Right forelimb (tissue), 1 donor: ENCODE measurements at places on chromosomes 6 and 20.
A peak's percentile ranks its signal among the peaks of the same experiment; 100 is the strongest.

- DNase-seq: no peak
Measured at GRCh38 chr20:18359854-18360253, 71.5 kb downstream of the ZNF133 start.

DNA sequence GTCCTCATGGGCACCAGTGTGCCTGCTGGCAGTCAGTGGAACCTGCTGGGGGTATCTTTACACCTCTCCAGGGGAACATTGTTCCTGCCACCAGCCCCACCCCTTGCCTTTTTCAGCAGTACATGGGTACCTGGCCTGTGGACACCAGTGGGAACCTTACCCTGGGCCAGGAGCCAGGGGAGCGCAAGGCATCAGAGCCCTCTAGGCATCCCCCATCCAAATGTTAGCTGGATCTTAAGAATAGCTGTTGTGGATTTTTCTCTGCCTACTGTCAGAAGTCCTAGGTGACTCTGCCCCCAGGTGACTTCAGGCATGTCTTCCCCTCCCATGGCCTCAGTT lies 38.8 kb upstream of the ID1 start:
- DNase-seq: no peak

DNA sequence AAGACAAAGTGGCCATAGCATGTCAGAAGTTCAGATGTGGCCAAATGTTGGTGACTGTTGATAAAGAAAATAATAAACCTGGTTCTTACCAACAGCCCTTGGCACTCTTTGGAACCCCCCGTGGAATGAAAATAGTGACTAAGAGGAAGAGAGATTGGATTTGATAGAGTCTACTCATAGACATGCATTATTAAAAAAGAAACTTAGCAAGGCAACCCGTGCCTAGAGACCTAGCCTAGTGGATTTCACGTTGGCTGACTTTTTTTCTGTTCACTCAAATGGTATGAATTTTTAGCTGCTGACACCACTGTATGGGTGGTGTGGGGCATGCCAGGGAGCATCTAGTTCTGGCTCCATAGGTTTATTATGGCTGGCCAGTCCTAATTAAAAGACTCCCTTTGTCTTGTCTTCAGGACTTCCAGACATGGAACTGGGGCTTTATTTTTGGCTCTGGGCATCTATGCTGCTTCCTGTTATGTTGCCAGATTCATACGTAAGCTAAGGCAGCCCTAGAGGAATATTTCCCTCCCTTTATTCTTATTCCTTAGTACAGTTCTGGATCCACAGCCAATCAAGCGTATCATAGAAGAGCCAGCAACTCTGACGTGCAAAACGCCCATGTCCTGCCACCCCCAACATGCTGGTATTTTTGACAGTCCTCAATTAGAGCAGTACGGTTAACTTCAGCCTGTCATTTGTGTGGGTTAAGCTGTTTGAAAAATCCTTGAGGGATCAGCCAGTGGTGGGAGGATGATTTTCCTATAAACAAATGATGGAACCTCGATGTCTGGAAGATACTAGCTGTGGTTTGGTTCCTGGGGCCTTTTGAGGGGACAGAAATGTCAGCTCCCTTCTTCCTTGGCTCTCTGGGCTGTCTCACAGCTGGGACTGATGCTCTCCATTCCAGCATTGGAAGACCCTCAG lies 127.5 kb downstream of the ISM1 start:
- DNase-seq: no peak

GRCh38 chr20:15643713-15644112 lies 929.5 kb downstream of the KIF16B start:
- DNase-seq: no peak

DNA sequence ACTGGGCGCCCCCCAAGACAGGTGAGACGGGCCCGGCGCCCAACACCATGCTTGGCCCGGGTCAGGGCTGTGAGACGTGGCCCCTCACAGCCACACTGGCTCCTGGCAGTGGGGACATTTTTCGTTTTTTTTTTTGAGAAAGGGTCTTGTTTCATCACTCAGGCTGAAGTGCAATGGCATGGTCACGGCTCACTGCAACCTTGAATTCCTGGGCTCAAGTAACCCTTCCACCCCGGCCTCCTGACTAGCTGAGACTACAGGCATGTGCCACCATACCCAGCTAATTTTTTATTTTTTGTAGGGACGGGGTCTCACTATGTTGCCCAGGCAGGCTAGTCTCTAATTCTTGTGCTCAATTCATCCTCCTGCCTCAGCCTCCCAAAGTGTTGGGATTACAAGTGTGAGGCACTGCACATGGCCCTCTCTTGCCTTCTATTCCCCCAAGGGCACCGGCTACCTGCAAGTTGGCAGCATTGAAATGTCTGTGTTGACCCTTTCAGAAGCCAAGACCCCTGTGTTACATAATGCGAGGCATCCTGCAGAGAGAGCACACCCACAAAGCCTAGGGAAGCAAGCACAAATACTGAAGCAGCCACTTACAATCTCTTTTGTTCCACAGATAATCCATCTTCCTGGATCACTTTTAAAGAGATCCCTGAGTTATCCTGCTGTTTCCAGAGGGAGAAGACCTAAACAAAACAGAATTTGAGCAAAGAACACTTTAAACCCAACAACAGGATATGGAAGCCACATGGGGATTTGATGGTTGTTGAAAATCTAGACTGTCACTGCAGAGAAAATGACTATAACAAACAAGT lies 57.5 kb upstream of the SLC4A11 start:
- no peak for DNase-seq

GRCh38 chr6:12075067-12075563 lies 63.0 kb downstream of the HIVEP1 start:
- no peak for DNase-seq

DNA sequence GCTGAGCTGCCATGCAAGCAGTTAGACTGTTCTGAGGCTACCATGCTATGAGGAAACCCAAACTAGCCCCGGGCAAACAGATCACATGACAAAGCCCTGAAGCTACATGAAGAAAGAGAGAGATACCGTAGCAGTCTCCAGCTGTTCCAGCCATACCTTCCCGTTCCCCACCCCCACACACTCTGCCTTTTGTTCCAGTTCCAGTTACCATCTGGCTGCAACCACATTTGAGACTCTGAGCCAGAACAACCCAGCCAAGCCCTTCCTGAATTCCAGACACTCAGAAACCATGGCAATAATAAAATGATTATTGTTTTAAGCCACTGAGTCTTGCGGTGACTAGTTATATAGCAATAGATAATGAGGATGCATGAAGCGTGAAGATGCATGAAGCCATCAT lies 28.3 kb downstream of the RIN2 start:
- DNase-seq: peak; percentile 74
